ENCODE measurements at places on chromosomes 4 and X.

DNA sequence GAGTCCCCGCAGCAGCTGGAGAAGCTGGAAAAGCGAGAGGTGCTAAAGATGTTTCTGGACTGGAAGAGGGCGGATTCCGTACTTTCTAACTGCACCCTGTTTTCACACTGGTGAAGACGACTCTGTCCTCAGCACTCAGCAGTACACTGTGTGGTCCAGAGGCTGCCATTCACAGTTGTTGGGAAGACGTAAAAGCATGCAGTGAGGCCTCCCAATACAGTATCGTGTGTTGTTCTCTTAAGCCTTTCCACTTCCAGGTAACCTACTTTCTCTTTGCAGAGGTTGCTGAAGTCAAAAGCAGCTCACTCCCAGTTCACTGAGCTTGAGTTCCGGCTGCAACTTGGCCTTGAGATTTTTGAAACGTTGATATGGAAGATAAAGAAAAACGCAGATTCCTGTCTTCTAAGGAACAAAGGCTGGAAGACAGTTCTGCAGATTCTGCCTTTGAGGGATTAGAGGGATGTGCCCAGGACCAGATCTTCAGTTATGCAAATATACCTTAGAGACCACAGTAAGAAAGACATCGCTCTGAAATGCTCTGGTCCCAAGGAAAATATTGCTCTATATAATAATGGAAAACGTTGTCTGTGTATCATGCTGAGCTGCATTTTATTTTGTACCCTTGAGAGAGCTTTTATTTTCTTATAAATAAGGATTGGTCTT is 540.9 kb downstream of the TRIML1 start:
- no peak for DNase-seq

DNA sequence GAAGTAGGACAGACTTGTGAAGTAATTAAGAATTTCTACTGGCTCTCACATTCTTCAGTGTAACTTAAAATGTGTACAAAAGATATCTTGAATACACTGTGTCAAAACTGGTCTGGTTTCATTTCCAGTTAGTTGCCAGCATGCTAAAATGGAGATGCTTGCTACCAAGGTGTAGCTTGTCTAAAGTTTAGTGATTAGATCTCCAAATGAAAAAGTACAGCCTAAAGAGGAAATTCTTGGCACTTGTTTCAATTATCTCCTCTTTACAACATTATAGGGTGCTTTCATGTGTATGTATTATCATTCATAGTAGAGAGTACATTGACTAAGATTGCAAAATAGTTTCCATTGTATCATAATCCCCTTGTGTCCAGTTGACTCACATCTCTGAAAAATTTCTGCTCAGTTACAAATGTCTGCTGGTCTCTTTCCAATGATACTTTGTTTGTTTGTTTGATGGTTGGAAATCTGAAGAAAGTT is 97.3 kb upstream of the SPRY1 start:
- no peak for DNase-seq

DNA sequence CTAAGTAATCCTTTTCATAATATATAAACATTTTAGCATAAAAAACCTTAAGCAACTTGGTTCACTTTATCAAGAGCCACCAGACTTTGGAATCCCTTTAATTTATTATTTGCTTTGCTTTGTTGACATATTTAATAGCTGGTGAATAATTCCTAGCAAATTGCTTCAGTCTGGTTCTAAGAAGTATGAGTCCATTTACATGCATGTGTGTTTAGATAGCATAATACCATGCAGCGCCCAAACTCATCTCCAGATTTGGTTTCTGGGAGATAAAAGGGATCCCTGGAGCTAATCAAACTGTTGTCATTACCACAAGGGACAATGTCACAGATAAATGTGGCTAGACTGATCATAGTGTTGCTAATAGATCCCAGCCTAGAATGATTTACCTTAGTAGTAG is 111.8 kb downstream of the TMEM144 start:
- DNase-seq = no peak

- no peak for DNase-seq
Observed at GRCh38 chr4:121789455-121789854, 11.7 kb upstream of the EXOSC9 start.

GRCh38 chr4:71186566-71187403 is 152.0 kb upstream of the SLC4A4 start:
- DNase-seq = peak; percentile 2

- DNase-seq = no peak
Observed at GRCh38 chr4:127249066-127249766, 383.5 kb upstream of the INTU start.

GRCh38 chr4:155099231-155099630 is 109.2 kb upstream of the NPY2R start:
- DNase-seq = no peak

- no peak for DNase-seq
Observed at GRCh38 chr4:168440442-168441264, 39.6 kb downstream of the DDX60L start.

DNA sequence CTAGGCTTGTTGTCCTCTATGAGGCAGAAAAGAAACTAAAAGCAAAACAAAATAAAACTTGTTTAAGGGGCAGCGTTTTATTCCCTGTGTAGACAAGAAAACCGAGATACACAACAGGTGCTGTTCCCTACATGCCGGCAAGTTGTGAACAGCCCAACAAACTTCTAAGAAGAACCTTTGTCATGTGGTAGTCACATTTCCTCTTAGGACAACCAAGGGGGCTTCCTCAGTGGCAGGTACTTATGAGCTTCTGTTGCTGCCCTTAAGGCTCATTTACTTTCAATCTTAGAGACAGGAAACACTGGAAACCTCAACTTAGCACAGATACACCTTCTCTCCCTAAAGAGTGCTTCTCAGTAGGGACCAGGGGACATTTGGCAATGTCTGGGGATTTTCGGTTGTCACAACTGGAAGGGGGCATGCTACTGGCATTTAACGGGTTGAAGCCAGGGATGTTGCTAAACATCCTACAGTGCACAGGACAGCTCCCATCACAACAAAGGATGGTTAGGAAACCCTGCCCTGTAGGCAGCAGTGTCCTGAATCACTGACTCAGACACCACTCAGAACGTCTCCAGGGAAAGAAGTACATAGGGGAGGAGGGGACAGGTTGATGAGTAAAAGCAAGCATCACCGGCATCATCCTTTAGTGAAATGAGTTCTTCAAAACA is 111.0 kb downstream of the ASB9 start:
- DNase-seq = no peak

DNA sequence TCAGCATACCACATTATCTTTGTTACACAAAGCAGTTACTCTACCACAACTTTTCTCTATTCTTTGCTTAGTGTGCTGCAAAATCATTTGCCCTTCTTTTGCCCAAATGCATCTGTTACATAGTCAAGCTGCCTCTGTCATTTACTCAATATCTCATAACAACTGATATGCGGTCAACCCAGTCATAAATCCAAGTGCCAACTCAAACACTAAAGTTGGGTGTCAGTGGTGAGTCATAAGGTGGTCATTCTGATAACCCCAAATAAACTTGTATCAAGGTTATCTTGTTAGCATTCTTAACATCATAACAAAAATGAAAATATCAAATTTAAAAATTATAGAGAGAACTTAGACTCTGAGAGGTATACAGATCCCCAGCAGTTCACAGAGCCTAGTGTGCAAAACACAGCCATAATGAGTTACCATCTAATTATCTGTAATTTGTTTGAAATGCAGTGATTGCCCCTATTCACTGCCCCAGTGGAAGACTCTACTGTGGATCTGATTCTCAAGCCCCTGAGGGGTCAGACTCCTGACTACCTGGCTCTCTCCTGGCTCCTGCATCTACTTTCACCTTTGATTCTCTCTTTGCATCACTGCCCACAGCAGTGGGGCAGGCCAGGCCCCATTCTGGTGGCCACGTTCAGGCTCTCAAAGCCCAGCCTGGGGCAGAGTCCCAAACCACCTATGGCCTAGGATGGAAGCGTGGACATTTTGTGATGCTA is 29.2 kb downstream of the TBC1D9 start:
- DNase-seq = no peak

DNA sequence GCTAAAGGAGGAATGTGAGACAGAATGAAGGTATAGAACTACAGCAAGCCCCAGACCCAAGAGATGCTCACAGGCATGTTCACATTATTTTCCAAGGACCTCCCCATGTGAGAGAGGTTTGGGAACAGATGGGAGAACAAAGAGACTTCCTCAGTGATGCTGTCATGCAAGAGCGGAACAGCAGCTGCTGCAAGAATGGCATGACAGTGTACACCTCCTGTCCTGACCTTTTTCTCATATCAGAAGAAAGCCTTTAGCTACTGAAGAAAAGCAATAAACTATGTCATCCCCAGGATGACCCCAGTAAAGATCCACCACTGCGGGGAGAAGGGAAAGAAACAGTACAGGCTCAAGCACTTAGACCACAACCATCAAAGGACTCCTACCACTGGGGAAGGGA is 7.2 kb downstream of the PRDM5 start:
- DNase-seq = no peak

DNA sequence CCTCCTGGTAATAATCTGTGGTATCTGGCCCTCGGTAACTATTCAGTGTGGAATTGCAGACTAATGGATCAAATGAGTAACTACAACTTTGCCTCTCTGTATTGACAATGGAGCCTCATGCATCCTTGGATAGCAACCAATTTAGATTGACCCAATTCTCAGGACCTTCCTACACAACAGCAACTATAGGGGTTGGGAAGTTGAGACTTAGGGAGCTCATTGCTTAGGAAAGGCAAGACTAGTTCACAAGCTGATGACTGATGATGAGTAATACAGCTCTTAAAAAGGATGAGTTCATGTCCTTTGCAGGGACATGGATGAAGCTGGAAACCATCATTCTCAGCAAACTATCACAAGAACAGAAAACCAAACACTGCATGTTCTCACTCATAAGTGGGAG is 47.5 kb upstream of the KLHL13 start:
- no peak for DNase-seq

GRCh38 chrX:47467106-47467505 is 15.9 kb downstream of the ZNF41 start:
- DNase-seq = no peak

- DNase-seq = no peak
Observed at GRCh38 chrX:53660004-53660403, 26.5 kb downstream of the HUWE1 start.

- DNase-seq = no peak
Observed at GRCh38 chr4:78612398-78613178, 61.0 kb downstream of the ANXA3 start.

GRCh38 chr4:152463562-152463961 is 72.3 kb downstream of the FBXW7 start:
- DNase-seq = no peak

DNA sequence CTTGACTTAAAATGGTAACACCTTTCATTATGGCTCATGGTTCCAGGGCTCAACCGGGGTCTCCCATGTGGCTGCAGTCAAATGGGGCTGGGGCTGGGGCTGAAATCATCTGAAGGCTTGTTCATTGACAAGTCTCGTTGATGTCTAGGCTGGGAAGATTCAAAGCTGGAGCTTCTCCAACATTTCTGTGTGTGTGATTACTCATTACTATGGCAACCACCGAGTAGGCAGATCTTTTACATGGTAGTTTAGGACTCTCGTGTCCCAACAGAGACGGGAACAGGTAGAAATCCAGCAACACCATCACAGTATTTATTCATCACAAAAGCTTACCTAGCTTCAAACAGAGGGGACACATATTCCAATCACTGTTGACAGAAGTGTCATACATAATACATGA is 7.8 kb downstream of the YTHDC1 start:
- DNase-seq = no peak

DNA sequence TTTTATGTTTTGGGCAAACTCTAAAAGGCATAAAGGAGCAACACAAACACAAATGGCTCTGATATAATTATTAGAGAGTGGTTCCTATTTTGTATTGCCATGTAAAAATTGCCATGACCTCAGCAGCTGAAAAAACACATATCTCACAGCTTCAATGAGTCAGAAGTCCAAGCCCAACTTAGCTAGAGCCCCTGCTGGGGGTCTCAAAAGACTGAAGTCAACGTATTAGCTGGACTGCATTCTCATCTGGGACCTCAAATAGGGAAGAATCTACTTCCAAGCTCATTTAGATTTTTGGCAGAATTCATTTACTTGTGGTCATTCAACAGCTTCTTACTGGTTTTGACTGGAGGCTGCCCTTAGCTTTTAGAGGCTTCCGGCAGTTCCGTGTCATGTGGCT is 47.4 kb downstream of the FREM3 start:
- DNase-seq = no peak

GRCh38 chr4:129230846-129231245 is 134.9 kb downstream of the C4orf33 start:
- no peak for DNase-seq

- DNase-seq = no peak
Observed at GRCh38 chr4:44487341-44487740, 38.7 kb upstream of the KCTD8 start.

DNA sequence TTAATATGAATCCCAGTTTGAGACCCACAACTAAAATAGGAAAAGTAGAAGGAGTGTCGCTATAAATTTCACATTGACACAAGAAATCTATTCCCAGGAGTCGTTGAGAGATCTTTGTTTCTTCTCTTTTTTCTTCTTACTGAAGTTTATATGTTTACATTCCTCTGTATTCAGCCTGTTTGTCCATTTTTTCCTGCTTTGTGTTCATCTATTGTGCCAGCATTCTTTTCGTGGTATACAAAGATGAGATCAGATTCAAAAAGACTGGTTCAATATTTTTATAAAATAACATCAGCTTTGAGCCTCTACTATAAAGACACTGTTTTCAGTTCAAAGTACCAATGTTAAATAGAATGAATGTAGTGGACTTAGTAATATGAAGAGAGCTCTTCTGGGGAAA is 95.4 kb upstream of the MYOZ2 start:
- DNase-seq = no peak

DNA sequence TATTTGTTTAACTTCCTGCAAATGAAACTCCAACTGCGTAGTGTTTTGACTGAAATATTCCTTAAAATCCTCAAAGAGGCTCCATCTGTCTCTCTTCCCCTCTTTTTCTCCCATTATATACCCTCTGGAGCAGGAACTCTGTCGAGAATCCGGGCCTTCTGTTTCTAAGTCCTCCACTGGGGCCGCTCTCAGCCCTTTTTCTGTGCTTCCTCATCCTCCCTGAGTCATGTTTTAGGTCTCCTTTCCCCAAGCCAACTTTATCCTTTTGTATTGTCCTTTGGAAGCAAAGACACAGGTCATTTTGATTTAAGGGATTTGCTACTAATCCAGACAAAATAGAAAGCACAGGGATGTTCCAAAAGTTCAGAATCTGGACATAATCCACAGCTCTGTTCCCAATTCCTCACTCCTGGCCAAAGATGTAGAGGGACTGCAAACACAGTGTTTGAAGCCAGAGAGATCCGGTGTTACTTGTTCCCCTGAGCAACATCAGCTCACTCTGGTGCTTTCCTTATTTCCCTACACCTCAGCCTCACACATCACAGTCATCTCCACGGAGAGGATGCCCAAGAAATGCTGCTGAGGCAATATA is 131.0 kb upstream of the KLF3 start:
- DNase-seq = no peak

GRCh38 chrX:86023811-86024210 is 23.5 kb downstream of the CHM start:
- DNase-seq = no peak

GRCh38 chrX:114841051-114841450 is 176.4 kb downstream of the IL13RA2 start:
- no peak for DNase-seq

Data from DMS79 (cell line).